ENCODE measurements at places on chromosomes 2 and 18.

DNA sequence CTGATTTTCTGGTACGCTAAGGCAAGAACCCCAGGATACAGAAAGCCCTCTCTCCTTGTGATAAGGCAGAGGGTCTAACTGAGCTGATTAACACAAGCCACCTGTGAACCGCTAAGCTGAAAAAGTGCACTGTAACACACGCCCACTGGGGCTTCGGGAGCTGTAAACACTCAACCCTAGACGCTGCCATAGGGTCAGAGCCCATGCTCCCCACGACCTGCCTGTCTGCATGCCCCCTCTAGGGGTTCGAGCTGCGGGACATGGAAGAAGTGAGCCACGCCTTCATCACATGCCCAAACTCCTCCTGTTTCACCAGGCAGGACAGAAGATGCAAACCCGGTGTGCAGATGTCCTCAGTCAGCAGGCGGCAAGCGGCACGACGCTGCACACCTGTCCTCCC lies 173.9 kb upstream of the RAB12 start:
- H3K4me1 ChIP-seq = no peaks in the 10 kb centered on the region
- no peak overlapping the region for H3K27ac ChIP-seq

- no peak overlapping the region for H3K4me3 ChIP-seq
- H3K4me1 ChIP-seq = no peaks in the 10 kb centered on the region
- peaks cover 19% of the 10 kb centered on the region for H3K36me3 ChIP-seq
Measured at GRCh38 chr2:172564376-172564775, 8.5 kb downstream of the PDK1 start.

- peak overlapping the region; percentile 79 for H3K4me3 ChIP-seq
- no peaks in the 10 kb centered on the region for H3K36me3 ChIP-seq
- peak; percentile 64 for DNase-seq
- peaks cover 63% of the 10 kb centered on the region for H3K27me3 ChIP-seq
Measured at GRCh38 chr2:71466301-71467179, 13.2 kb downstream of the DYSF start.

GRCh38 chr18:33946336-33946735 lies 278.4 kb downstream of the NOL4 start:
- no peaks in the 10 kb centered on the region for H3K36me3 ChIP-seq
- H3K4me3 ChIP-seq = no peak overlapping the region
- H3K27ac ChIP-seq = no peak overlapping the region
- H3K27me3 ChIP-seq = no peaks in the 10 kb centered on the region
- DNase-seq = no peak

- no peak for DNase-seq
- H3K27ac ChIP-seq = no peak overlapping the region
- no peaks in the 10 kb centered on the region for H3K4me1 ChIP-seq
- H3K27me3 ChIP-seq = no peaks in the 10 kb centered on the region
- H3K4me3 ChIP-seq = no peak overlapping the region
Measured at GRCh38 chr18:36440614-36441013, 143.1 kb downstream of the FHOD3 start.

GRCh38 chr2:16394986-16395550 lies 270.6 kb downstream of the CYRIA start:
- no peak overlapping the region for H3K4me3 ChIP-seq
- DNase-seq = no peak
- no peaks in the 10 kb centered on the region for H3K36me3 ChIP-seq
- H3K4me1 ChIP-seq = no peaks in the 10 kb centered on the region
- no peak overlapping the region for H3K27ac ChIP-seq
- H3K27me3 ChIP-seq = no peaks in the 10 kb centered on the region

- H3K36me3 ChIP-seq = no peaks in the 10 kb centered on the region
- DNase-seq = no peak
- H3K4me3 ChIP-seq = no peak overlapping the region
- peaks cover under 1% of the 10 kb centered on the region for H3K4me1 ChIP-seq
Measured at GRCh38 chr2:65277118-65277517, 49.5 kb downstream of the ACTR2 start.

GRCh38 chr2:230893338-230893737 lies 28.6 kb downstream of the ITM2C start:
- peaks cover 7% of the 10 kb centered on the region for H3K4me1 ChIP-seq
- H3K36me3 ChIP-seq = no peaks in the 10 kb centered on the region
- H3K4me3 ChIP-seq = no peak overlapping the region
- DNase-seq = peak; percentile 36
- no peak overlapping the region for H3K27ac ChIP-seq
- no peaks in the 10 kb centered on the region for H3K27me3 ChIP-seq
